ENCODE measurements at places on chromosomes 2 and 18. TPM values are rescaled to one million over a fixed set of nuclear protein-coding genes. Genes with fewer than 3 reads are reported as not detected.
A peak's percentile ranks its signal among the peaks of the same experiment; 100 is the strongest.

DNA sequence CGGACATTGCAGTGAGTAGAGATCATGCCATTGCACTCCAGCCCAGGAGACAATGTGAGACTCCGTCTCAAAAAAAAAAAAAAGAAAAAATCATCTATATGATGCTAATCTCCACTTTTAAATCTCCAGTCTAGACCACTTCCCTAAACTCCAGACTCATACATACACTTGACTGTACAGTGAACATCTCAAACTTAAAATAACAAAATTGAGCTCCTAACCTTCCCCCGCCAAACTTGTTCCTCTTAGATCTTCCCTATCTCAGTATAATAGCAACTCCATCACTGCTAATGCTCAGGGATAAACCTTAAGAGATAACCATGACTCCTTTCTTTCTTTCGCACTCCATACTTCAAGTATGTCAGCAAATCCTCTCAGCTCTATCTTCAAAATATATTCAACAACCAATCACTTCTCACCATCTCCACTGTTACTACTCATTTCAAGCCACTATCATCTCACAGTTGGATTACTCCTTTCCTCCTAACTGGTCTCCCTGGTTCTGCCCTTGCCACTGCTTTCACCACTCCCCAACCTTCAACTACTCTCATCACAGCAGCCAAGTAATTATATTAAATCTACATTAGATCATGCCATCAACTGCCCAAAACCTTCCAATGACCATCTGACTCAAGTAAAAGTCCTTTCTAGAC is 12.0 kb downstream of the MEMO1 start:
- no peaks in the 10 kb centered on the region for H3K27me3 ChIP-seq
- H3K4me3 ChIP-seq, result no peak overlapping the region
- no peaks in the 10 kb centered on the region for H3K36me3 ChIP-seq

The AQP12A gene
- total RNA-seq, result not detected

DNA sequence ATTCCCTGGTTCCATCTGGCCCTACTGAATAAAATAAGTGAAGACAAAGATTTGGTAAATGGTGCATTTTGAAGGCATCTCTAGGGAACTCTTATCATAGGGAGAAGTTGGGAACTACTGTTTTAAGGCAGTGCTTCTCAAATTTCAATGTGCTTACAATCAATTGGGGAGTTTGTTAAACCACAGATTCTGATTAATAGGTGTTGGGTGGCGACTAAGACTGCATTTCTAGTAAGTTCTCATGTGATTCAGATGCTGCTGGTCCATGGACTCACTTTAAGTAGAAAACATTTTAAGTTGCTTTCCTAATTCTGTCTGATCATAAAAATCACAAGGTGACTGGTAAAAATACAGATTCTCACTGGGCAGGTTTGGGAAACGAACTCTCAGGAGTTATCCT is 14.6 kb downstream of the FARSB start:
- peaks cover 17% of the 10 kb centered on the region for H3K36me3 ChIP-seq
- H3K27me3 ChIP-seq, result no peaks in the 10 kb centered on the region
- H3K4me1 ChIP-seq, result no peaks in the 10 kb centered on the region
- no peak overlapping the region for H3K4me3 ChIP-seq
- H3K27ac ChIP-seq, result no peak overlapping the region

DNA sequence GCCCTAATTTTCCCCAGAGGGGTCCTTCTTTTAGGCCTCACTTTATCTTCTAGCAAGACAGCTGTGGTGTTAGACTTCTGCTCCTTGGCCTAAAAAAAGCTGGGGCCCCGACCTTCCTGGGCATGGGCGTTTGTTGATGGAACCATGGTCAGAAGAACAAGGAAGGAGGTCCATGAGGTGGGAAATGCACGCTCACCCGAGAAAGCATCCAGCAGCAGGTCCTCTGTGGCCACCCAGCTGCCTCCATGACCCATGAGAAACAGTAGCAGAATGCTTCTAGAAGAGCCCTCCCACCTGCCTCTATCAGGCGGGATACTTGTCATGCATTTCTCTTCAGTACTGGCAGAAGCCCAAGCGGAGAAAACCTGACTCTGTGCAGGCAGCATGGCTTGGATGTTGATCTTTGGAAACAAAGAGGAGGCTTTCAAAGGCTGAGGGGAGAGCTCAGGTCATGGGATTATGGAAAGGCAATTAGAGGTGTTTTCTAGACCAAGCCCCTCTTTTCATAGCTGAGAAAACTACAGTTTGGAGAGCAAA is 249.1 kb downstream of the FAM210A start:
- no peak overlapping the region for H3K27ac ChIP-seq
- no peaks in the 10 kb centered on the region for H3K36me3 ChIP-seq
- no peaks in the 10 kb centered on the region for H3K4me1 ChIP-seq

The PID1 gene
- total RNA-seq, result 0.15 TPM

- no peaks in the 10 kb centered on the region for H3K4me1 ChIP-seq
- H3K4me3 ChIP-seq, result no peak overlapping the region
- H3K27ac ChIP-seq, result no peak overlapping the region
- H3K36me3 ChIP-seq, result no peaks in the 10 kb centered on the region
Observed at GRCh38 chr2:8191427-8191826, 490.4 kb upstream of the ID2 start.

- no peak for DNase-seq
- no peaks in the 10 kb centered on the region for H3K36me3 ChIP-seq
- H3K4me3 ChIP-seq, result no peak overlapping the region
Observed at GRCh38 chr2:120548627-120549608, 186.8 kb upstream of the GLI2 start.

DNA sequence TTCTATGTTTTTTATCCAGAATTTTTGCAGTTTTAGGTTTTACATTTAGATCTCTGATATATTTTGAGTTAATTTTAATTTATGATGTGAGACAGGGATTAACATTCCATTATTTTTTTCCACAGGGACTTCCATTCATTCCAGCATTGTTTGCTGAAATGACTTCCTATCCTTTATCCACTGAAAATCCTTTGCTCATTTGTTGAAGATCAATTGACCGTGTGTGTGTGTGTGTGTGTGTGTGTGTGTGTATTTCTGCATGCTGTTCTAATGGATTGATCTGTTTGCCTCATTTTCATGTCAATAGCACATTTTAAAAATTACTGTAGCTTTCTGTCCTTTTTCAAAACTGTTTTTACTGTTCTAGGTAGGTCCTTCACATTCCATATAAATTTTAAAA is 480.3 kb downstream of the DSC3 start:
- H3K4me1 ChIP-seq, result no peaks in the 10 kb centered on the region
- DNase-seq, result no peak
- no peaks in the 10 kb centered on the region for H3K27me3 ChIP-seq
- H3K27ac ChIP-seq, result no peak overlapping the region
- no peaks in the 10 kb centered on the region for H3K36me3 ChIP-seq
- H3K4me3 ChIP-seq, result no peak overlapping the region

DNA sequence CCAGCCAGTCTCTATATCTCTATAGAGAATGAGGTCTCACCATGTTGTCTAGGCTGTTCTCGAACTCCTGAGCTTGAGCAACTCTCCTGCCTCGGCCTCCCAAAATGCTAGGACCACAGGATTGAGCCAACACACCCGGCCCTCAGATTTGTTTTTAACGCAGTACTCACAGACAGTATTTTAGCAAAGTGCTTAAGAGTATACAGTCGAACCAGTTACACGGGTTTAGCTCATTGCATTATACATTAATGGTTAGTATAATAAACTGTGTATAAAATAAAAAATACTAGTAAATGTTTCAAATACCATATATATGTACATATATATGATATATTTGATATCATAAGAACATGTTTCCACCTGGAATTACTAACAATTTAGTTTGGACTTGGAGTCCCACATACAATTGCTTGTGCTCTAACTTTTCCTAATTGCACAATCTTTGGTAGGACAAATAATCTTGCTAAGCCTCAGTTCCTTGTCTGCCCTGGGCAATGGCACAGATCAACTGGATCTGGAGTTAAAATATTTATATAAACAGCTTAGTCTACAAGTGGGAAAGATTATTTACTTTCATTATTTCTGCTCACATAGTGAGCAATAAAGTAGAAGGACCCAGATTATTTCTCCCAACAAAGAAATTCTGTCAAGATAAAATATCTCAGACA is 508.9 kb upstream of the LRATD1 start:
- no peaks in the 10 kb centered on the region for H3K4me1 ChIP-seq
- no peak overlapping the region for H3K27ac ChIP-seq
- H3K27me3 ChIP-seq, result no peaks in the 10 kb centered on the region
- no peak overlapping the region for H3K4me3 ChIP-seq

DNA sequence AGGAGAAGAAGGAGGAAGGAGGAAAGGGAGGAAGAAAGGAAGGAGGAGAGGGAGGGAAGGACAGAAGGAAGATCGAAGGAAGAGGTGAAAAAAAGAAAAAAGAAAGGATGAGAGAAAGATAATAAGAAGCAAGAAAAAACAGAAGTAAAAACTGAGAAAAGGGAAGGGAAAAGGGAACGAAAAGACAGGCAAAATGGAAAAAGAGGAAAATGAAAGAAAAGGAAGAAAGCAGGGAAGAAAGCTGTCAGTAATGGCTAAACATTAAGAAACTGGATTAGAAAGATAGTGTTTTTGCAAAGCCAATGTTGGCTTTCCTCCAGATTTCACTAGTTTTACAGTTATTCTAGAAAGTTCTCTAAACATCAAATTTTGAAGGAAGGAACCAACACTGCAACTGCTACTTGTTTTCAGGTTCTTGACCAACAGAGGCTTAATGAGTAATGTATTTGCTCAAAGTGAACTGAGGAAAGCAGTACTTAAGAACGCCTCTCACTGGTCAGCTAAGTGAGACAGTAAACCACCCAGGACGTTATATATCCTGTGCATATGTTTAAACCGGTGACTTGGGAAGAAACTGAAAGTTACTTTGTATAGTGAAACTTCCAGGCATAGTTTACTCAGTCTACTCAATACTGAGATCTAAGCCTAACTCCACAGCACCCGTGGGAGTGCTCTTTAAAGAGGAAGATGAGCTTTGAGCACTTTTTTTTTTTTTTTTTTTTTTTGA is 286.2 kb upstream of the TRIB2 start:
- H3K4me1 ChIP-seq, result no peaks in the 10 kb centered on the region
- DNase-seq, result no peak
- H3K36me3 ChIP-seq, result no peaks in the 10 kb centered on the region

DNA sequence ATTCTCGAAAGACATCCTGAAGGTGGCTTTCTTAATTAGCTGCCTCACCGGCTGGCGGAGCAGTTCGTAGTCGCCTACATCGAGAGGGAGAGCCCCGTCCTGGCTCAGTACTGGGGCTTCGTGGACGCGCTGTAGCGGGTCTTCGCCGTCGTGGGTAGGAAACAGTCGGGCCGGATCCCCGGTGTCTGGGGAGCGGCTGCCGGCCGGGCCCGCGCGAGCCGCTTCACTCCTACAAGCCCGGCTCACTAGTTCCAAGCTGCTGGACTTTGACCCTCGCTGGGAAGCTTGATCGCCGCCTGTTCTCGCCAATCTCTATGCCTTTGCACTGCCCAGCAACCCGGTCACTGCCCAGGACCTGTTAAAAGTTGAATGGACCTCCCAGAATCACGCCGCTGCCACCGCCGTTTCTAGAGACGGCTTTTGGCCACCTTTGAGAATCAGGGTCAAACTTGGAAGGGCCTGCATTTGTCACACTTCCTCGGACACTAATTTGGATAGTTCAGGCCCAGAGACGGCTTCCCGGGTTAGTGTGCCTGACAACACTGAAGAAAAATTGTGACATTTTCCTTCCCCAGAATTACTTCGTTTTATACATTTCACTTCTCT is 41.4 kb upstream of the AKAIN1 start:
- no peak overlapping the region for H3K27ac ChIP-seq
- no peak for DNase-seq
- no peaks in the 10 kb centered on the region for H3K27me3 ChIP-seq
- H3K4me1 ChIP-seq, result no peaks in the 10 kb centered on the region
- no peaks in the 10 kb centered on the region for H3K36me3 ChIP-seq

DNA sequence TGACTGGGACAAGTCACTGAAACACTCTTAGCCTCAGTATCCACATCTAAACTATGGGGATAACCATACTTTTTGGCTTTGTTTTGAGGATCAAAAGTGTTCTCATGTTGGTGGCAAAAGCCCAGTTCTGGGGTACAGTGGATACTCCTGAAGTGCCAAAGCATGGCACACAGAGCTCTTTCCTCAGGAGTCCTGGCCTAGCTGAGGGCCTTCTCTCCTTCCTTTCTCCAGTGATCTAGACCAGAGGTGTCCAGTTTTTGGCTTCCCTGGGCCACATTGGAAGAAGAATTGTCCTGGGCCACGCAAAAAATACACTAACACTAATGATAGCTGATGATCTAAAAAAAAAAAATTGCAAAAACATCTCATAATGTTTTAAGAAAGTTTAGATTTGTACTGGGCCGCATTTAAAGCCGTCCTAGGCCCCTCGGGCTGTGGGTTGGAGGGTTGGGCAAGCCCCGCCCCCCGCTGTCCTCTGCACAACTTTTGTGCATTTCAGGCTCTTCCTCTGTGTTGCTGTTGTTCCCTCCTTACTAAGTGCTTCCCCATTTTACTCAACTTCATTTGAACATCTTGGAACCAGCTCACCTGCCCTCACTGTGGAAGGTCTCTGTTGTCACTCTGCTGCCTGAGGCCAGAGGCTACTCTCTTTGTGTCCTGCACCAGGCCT is 337.0 kb downstream of the CYRIA start:
- H3K27ac ChIP-seq, result no peak overlapping the region
- H3K4me1 ChIP-seq, result no peaks in the 10 kb centered on the region
- no peaks in the 10 kb centered on the region for H3K36me3 ChIP-seq
- no peak for DNase-seq
- no peak overlapping the region for H3K4me3 ChIP-seq
- H3K27me3 ChIP-seq, result peaks cover 9% of the 10 kb centered on the region

The SLC9A2 gene
- total RNA-seq, result 1.4 TPM

- no peak overlapping the region for H3K27ac ChIP-seq
- H3K36me3 ChIP-seq, result no peaks in the 10 kb centered on the region
- peaks cover 18% of the 10 kb centered on the region for H3K4me1 ChIP-seq
- no peak for DNase-seq
- peak overlapping the region; percentile 16 for H3K4me3 ChIP-seq
Observed at GRCh38 chr18:74994502-74995418, 214.2 kb downstream of the PTGR3 start.

DNA sequence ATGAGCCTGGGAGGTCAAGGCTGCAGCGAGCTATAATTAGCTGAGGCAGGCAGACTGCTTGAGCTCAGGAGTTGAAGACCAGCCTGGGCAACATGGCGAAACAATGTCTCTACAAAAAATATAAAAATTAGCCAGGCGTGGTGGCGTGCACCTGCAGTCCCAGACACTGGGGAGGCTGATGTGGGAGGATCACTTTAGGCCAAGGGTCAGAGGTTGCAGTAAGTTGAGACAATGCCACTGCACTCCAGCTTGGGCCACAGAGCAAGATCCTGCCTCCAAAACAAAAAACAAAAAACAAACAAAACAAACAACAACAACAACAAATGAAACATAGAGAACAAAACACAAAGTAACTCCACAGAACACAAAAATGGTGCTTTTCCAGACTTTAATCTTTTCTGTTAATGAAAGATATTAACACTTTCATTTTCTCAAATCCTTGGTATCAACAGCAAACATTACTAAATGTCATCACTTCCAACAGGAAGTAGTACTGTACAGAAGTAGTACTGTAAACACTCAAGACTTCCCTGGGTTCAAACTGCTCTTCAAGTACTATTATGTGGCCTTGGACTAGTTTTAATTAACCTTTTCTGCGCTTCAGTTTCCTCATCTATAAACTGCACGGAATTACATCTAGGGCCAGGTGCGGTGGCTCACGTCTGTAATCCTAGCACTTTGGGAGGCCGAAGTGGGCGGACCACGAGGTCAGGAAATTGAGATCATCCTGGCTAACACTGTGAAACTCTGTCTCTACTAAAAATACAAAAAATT is 27.9 kb downstream of the PUM2 start:
- peaks cover 30% of the 10 kb centered on the region for H3K36me3 ChIP-seq
- no peaks in the 10 kb centered on the region for H3K4me1 ChIP-seq
- H3K27me3 ChIP-seq, result no peaks in the 10 kb centered on the region
